CD4-positive, alpha-beta T cell treated with Interleukin-6 at 100 ng/mL for 8 hours (primary cell): ENCODE measurements at places on chromosomes 7 and 10.

DNA sequence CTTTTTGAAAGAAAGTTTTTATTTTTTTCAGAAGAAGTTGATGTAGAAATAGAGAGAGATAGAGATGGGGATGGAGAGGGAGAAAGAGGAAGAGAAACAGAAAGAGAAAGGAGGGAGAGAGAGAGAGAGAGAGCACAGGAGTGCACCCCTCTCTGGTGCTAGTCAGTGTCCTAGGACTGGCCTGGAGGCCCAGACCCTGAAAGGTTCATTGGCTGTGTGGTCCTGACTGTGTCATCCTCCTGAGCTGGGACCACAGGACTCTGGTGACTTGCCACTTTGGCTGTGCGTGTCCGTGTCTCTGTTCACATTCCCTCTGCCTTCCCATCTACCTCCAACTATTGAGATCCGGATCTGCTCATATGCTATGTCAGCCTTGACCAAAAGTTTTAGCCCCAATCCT, 62.1 kb upstream of the SHH start:
- DNase-seq = no peak

DNA sequence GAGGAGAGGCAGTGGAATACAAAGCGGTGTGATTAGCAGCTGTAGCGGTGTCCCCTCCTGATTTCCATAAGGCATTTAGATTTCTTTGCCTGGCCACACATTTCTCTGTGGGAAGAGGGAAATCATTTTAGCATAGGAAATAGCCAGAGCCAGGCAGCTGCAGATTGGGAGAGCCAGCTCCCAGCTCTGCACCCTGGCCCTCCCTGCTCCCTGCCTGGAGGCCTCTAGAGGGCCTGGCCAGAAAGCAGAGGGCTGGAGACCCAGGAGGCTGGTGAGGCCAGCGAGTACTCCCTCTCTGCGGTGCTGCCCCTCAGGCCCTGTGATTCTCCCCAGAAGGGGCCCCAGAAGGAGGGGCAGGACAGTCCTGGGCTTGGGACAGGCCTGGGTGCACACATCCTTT, 85.7 kb downstream of the C10orf105 start:
- DNase-seq = no peak

- DNase-seq = no peak
These were observed 117.2 kb downstream of the SEMA3E start for GRCh38 chr7:83531766-83532165.

DNA sequence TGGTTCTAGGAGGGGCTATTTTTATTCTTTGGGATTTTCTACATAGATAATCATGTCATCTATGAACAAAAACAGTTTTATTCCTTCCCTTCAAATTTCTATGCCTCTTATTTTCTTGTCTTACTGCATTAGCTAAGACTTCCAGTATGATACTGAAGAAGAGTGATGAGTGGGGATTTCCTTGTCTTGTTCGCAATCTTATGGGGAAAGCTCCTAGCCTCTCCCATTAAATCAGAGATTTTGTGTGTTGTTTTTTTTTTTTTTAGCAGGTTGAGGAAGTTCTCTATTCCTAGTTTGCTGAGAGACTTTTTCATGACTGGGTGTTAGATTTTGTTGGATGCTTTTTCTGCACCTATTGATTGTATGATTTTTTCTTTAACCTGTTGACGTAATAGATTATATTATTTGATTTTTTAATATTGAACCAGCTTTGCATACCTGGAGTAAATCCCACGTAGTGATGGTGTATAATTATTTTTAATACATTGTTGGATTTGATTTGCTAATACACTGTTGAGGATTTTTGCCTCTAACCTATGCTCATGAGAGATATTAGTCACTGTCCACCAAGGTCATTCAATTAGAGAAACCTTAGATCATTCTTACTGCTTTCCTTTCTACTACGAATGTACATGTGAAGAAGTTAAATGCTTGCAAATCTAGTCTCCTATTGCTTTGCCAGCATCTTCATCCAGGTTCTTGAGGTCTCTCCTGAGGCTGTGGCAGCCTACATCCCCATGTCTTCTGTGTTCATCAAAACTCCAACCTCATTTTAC, 6.5 kb downstream of the ATP5F1C start:
- no peak for DNase-seq

DNA sequence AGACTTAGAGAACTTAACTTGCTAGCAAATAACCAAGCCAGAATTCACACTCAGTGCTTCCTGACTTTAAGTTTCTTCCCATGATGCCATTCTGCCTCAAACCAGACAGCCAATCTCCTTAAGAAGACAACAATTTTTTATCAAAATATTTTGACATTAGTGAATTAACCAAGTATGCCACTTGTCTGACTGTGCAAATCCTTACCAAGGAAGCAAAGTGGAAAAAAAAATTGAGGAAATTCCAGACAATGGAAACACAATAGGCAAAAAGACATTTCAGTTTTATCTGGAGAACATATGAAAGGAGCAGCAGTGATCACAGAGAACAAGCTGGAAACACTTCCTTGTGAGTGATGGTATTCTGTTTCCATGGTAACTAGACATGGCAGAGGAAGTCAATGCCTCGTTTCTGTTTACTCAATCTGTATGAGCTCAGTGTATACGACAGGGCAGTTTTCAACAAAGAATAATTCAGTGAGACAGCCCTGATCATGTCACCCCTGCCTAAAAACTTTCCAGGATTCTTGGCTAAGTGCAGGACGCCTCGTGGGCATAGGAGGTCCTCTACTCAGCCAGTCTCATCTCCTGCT, 114.2 kb downstream of the DYNC1I1 start:
- no peak for DNase-seq

- no peak for DNase-seq
These were observed 94.8 kb downstream of the KCNMA1 start for GRCh38 chr10:77542710-77543259.

DNA sequence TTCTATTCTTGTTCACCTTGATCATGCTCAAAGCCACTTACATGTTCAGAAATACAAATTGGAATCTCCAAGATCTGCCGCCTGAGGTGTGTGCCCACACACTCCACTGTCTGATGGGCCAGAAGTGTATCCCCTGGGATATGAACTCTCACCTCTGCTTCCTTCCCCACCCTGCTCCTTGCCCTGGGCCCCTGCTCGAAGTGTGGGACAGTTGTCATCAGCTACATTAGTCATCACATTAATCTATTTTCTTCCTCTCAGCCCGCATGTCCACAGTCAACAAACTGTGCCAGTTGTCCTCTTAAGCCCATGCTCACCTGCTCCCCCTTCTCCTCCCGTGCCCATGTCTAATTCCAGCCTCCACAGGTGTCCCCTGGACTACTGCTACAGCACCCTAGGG, 154.7 kb downstream of the PTPN20 start:
- no peak for DNase-seq

- DNase-seq = no peak
These were observed 9.0 kb downstream of the PRKAG2 start for GRCh38 chr7:151867912-151868311.

GRCh38 chr7:7819442-7820247, 101.2 kb upstream of the RPA3 start:
- no peak for DNase-seq

- no peak for DNase-seq
These were observed 173.0 kb upstream of the ADCY1 start for GRCh38 chr7:45401155-45401554.
